ENCODE measurements at places on chromosomes 11 and 22.

- DNase-seq = no peak
These were observed 13.0 kb upstream of the TUB start for GRCh38 chr11:8067929-8068575.

DNA sequence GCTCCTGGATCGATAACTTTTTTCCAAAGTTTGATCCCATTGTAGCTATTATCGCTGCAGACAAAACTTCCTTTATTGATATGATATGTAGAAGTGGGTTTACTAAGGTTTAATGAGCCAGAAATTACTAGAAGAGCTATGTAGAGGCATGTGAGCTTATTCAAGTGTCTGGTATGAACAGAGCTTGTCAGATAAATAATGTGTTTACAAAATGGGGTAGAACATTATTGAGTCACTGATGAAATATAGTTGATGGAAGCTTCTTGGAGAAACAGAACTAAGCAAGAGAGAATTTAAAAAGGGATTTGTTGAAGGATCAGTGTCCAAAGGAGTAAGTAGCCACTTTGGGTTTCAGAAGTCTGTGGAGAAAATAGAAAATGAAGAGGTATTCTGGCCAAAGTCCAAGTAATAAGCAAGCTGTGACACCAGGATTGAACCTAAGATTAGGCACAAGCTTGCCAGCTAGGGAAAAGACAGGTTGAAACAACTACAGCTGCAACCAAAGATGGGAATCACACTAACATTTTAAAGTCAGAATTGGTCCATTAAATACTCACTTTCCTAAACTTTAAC lies 104.3 kb downstream of the MAML2 start:
- no peak for DNase-seq

GRCh38 chr22:41028841-41029240 lies 63.6 kb upstream of the EP300 start:
- no peak for DNase-seq

DNA sequence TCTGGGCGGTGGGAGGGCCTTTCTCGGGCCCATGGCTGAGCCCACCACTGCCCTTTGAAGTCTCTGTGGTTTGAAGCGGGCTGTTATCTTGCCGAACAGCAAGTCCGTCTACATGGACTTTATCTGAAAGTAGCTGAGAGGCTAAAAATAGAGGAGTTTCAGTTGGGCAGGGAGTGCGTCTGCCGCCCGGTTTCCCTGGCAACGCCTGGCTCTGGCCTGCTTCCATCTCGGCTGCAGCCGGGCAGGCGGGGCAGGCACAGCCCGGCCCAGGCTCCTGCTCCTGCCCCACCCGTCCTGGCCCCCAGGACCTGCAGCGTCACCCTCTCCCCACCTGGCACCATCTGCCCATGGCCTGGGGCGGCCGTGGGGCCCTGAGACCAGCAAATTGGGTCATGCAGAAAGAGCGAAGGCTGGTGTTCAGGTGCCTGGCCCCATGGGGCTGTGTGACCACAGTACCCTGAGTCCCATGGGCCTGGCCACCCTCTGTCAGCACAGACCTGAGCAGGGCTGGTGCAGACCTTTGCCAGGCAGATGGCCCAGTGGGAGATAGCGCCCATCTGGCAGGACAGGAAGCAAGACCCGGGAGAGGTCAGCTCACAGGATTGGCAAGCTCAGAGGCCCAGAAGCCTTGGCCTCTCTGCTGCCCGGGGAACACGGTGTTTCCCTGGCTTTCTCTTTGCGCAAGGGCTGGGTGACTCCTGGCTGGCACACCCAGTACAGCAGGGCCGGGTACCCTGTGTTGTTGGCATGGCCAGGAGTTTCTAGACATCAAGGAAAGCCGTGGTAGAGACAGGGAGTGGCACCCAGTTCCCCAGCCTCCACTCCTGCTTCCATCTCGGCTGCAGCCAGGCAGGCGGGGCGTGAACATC lies 79.1 kb upstream of the KCNQ1OT1 start:
- DNase-seq = no peak

DNA sequence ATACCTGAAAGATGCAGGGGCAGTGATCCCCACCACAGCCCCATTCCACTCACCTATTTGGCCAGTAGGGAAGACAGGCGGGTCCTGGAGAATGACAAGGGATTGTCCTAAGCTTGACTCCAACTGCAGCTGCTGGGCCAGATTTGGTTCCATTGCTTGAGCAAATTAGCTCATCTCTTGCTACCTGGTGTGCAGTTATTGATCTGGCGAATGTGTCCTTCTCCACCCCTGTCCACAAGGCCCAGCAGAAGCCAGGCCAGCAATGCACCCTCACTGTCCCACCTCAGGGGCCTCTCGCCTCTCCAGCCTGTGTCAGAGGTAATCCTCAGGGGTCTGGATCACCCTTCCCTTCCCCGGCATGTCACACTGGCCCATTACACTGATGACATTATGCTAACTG lies 23.3 kb downstream of the TSPAN32 start:
- DNase-seq = no peak

- no peak for DNase-seq
These were observed 5.8 kb downstream of the LIF start for GRCh38 chr22:30240541-30241417.
